CD4-positive, alpha-beta T cell treated with Interleukin-1 beta for 1 hour (primary cell): ENCODE measurements at places on chromosomes 16 and 17.
A peak's percentile ranks its signal among the peaks of the same experiment; 100 is the strongest.

DNA sequence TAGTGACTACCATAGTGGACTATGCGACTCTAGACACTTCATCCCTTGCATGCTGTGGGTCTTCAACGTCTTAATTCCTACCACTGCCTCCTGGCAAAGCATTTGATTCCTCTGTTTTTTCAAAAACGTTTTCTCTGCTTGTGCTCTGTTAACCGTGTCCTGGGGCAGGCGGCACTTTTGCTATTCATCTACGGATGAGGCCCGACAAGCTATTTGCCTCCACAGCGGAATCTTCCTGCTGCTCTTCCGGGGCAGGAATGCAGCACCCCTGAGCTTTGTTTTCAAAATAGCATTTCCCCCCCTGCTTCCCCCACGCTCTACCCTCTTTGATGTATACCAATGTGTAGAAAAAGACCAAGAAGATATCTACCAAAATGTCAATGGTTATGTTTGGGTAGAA, 39.8 kb upstream of the METTL16 start:
- no peak for DNase-seq

GRCh38 chr17:28669918-28670317, 7.9 kb downstream of the SUPT6H start:
- no peak for DNase-seq

DNA sequence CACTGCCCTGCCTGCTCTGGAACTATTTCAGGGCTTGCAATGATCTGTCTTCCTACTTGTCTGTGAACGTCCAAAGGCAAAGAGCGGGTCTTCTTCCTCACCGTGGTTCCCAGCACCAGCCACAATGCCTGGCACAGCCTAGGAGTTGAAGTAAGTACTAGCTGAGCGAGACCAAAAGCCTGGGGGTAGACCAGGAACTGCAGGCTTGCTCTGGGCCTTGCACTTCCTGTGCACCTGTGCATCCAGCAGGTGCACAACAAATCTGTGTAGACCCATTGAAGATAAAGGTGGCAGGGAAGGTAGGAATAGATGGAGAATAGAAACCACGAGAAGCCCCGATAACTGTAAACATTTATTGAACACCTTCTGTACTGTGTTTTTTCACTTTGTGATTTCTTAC, 4.6 kb downstream of the FAM171A2 start:
- no peak for DNase-seq

DNA sequence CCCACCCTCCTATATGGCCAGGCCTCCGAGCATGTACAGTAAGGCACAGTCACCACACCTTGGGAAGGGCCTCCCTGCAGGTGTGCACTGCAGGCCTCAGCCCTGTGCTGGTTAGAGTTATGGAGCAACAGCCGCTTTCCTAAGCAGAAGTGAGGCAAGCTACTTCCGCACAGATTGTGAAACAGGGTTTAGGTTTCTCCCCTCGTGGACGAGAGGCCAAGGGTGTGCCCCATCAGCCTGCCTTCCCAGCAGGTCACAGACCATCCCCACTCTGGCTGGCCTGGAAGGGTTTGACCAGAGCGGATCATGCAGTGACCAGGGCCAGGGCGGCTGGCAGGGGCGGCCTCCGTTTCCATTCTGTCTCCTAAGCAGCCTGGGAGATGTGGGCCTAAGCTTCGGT, 4.7 kb downstream of the MSRB1 start:
- DNase-seq = peak; percentile 51

DNA sequence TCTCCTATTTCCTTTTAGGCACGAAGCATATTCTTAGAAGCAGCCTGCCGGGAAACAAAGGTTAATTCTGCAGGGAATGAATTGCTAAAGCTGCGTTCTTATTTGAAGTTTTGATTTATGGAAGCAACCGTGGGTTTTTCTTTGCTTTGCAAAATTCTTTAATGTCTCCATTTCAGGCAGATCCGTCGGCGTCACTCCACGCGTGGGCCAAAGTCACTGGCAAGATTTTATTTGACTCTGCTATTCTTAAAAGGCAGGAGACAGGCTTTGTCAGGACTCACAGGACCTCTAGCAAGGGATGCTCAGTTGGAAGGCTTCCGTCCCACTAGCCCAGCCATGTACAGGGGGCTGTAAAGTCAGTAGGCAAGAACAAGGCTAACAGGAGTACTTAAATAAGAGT, 387.3 kb upstream of the XYLT1 start:
- DNase-seq = no peak

- DNase-seq = no peak
Observed at GRCh38 chr17:32103476-32104113, 38.7 kb upstream of the RHOT1 start.

GRCh38 chr16:29839822-29840221, 19.6 kb downstream of the MVP start:
- no peak for DNase-seq

- DNase-seq = peak; percentile 2
Observed at GRCh38 chr16:53952215-53953208, 248.6 kb downstream of the FTO start.

- no peak for DNase-seq
Observed at GRCh38 chr16:56639045-56639444, 579 bp downstream of the MT1A start.

DNA sequence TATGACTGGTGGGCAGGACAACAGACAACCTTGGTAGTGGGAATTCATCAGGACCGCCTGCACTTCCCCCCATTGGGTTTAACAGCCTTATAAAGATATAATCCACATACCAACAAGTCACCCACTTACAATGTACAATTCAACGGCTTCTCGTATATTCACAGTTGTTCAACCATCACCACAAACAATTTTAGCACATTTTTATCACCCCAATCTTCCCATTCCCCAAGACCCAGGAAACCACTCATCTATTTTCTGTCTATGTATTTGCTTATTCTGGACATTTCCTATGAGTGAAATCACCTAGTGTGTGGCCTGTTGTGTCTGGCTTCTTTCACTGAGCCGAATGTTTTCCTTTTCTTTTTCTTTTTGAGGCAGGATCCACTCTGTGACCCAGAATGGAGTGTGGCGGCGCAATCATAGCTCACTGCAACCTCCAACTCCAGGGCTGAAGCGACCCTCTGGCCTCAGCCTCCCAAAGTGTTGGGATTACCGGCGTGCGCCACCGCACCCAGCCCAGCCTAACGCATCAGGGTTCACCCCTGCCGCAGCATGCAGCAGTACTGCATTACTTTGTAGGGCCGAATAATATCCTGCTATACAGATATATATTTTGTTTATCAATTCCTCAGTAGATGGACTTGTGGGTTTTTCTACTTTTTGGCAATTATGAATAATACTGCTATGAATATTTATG, 10.9 kb downstream of the ANKS3 start:
- DNase-seq = no peak

- no peak for DNase-seq
Observed at GRCh38 chr16:54657058-54657708, 273.5 kb upstream of the IRX5 start.

GRCh38 chr16:81939164-81940056, 71.9 kb downstream of the SDR42E1 start:
- no peak for DNase-seq

GRCh38 chr17:56389356-56389755, 204.1 kb upstream of the NOG start:
- DNase-seq = no peak

GRCh38 chr16:83343935-83344366, 463.8 kb upstream of the HSBP1 start:
- DNase-seq = no peak

- no peak for DNase-seq
Observed at GRCh38 chr16:88484505-88485365, 31.7 kb downstream of the ZFPM1 start.

DNA sequence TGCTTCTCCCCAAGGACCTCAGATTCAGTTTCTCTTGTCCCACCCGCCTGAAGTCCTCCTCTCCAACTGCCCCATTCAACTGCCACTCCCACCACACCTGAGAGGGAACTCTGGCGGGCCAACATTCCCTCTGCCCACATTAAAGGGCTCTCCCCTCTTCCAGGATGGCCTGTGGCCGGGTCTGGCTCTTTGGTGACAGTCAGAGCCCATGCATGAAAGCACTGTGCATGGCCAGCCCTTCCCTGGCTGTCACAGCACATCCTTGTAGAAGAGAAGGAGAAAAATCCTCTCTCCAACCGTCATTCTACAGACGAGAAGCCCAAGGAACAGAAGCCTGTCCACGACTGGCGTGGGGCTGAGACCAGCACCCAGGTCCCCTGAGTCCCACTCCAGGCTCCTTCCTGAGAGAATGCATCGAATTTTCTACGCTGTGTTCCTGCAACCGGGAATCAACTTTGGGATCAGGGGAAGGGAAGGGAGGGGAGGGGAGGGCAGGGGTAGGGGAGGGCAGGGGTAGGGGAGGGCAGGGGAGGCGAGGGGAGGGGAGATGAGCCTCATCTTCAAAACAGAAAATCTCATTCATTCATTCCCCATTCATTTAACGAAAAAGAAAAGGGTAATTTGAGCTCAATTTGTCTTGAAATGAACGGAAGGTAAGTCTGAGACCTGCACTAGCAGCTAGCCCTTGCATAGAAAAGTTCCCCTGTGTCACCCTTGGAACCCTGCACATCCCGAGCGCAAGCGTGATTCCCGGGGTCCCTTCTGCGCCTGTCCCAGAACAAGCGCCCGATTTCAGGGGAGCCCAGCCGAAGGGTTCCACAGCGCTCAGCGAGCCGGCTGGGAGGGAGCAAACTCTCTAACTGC, at the start of gene ABCC12:
Gene ABCC12, minus strand, starts transcription at position 68 of the 864 bp plus-strand sequence. CDS start 9,569 bp downstream, outside the sequence.
- DNase-seq = no peak

DNA sequence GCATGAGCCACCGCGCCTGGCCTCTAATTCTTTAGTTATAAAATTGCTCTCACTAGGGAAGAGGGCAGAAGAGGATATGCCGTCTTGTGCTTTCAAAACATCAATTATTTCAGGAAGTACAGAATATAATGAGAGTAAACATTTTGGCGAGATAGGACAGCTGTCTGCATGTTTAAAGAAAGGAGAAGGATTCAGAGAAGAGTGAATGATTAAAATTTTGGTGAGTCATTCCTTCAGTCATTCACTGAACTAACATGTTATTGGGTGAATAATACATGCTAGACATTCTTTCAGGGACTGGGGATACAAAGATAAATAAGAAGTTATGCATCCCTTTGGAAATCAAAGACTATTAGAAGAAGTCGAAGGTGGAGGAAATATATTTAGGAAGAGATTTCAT, 590.3 kb upstream of the GOT2 start:
- no peak for DNase-seq

GRCh38 chr17:81513372-81513752, 763 bp upstream of the ACTG1 start:
- peak; percentile 58 for DNase-seq

DNA sequence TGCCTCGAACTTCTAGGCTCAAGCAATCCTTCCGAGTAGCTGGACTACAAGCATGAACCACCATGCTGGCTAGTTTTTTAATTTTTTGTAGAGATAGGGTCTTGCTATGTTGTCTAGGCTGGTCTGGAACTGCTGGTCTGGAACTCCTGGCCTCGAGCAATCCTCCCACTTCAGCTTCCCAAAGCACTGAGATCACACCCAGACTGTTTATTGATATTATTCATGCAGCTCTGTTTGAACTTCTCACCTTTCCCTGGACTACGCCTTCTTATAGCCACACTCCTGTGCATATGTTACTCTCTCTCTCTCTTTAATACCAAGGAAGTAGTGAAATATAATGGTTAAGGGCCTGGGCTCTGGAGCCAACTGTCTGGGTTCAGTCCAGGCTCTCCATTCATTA, 4.6 kb downstream of the COG7 start:
- no peak for DNase-seq

DNA sequence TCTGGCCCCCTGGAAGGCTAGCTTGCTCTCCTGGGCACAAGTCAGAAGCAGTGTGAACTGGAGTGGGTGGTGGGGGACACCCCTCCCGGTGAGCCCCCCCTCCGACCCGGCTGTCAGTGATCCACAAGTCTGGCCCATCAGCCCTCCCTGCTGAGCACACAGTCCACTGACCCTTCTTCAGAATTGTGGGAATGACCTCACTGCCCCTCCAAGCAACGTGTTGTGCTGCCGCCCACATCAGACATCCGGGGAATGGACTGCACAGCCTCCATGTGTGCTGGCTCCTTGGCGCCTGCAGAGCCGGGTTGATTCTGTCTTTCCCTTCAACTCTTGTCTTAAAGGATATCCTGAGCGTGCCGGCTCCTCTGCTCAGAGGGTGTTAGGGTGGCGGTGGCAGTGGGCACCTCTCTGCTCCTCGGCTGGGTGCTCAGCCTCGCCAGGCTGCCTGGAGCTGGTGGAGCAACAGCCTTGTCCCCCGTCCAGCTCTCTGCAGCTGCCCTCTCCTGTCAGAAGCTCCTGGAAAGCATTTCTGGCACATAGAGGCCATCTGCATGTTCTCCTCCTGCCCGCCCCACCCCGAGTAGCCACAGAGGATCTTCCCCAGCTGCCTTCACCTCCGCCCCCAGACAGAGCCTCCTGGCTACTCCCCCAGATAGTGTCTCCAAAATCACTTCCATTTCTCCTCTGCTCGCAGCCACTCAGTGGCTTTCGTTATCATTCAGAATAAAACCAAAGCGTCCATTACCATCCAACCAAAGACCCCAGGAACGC, 19.8 kb downstream of the NPTX1 start:
- DNase-seq = no peak

DNA sequence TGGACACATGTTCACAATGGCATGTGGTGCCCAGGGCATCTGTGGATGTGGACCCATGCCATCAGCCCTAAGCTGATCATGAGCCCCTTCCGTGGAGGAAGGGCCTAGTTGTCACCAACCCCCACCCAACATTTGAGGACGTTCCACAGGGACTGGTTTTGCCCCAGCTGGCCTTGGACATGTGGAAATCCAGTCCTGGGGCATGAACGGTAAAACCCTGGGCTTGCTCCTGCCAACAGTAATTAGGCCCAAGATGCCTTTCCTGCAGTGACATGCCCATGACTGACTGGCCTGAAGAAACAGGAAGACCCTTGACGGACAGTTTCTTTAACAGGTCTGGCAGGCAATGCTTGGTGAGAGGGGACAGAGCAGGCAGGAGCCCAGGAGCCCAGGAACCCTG, 7.7 kb downstream of the TNS4 start:
- DNase-seq = no peak

DNA sequence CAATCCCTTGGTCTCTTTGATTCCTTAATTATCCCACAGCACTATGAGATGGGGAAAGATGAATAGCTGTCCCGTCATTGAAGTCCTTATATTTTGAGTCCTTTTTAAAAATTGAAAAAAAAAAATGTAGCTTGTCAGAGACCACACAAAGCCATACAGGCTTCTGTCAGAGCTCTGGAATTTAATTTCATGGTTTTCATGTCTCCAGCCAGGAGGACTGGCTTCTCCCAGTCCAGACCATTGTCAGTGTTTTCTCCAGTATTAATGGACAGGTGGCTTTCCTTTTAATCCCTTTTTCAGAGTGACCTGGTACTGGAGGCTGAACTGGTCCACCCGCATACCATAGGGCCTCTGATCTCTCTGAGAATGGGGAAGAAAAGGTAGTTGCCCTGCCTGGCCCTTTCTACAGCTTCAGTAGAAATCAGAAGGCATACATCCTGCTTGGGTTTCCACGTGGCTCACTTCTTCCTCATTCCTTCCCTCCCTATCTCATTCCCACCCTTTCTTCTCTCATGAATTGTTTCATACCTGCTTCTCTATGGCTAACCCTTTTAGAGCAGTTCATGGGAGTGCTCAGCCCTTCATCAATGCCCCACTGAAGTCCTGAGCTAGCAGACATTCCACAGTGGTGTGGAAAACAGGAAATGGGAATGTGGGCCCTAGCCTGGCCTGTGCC, 29.1 kb downstream of the TRIM16 start:
- DNase-seq = no peak
